ENCODE measurements at places on chromosomes 16 and 17. TPM values are rescaled to one million over a fixed set of nuclear protein-coding genes. Genes with fewer than 3 reads are reported as not detected.
A peak's percentile ranks its signal among the peaks of the same experiment; 100 is the strongest.

DNA sequence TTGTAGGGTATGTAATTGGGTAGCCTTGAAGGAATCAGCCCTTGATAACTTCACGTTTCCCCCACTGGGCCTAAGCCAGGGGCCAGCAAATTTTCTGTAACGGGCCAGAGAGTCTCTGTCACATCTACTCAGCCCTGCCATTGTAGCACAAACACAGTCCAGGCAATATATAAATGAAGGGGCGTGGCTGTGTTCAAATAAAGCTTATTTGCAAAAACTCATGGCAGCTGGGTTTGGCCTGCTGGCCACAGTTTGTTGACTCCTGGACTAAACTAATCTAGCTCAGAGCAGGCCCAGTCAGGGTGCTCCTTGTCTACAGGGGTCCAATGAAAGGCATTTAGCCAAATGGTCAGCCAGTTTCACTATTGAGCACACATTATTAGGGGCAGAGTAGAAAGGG is 141.6 kb downstream of the CCDC182 start:
- DNase-seq = no peak

- DNase-seq = no peak
These were observed 580 bp downstream of the TANC2 start for GRCh38 chr17:62966426-62967204.

KRT24 gene
- not detected for total RNA-seq

GRCh38 chr17:49353607-49354006 is 8.4 kb downstream of the ZNF652 start:
- DNase-seq = no peak

- DNase-seq = no peak
These were observed 46.7 kb downstream of the FOXL1 start for GRCh38 chr16:86625029-86625428.

DNA sequence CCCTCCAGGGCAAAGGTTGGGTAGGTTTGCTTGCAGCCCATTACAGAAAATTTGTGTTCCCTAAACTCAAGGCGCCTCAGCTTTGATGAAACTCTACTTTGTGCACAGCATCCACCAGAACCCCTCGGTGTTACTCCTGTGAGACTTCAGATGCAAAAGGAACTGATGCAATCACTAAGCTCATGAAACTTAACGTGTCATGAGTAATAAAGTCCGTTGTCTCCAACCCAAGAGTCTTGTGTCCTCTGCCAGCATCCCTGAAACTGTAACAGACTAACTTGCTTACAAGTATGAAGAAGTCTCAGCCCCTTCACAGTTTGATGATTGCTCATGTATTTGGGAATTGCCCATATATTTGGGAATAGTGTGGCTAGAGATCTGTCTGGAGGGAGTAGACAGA is 74.8 kb upstream of the MARCHF10 start:
- no peak for DNase-seq

DLG4 gene
- total RNA-seq = 11.3 TPM

DNA sequence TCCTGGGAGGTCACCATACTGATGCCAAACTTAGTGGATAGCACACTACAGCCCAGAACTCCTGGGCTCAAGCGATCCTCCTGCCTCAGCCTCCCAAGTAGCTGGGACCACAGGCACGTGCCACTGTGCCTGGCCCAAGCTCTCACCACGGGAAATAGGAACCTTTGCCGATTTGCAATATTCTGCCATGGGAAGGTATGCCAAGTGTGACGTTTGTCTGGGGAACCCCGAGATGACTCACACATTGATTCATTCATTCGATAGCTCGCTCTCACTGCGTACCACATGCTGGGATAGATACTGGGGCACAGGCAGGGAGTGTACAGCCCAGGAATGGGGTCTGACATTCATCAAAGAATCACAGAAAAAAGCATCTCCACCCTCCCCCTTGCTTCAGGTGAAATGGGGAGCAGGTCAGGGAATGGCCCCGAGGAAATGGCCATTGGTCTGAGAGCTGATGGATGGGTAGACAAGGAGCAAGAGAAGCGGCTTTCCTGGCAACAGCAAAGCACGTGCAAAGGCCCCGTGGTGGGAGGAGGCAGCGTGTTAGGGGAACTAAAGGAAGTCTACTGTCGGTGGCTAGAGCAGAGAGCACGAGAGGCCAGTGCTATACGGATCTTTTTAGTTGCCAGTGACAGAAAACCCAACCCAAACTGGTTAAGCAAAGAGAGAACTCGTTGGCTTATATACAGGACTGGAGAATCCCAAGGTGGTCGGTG is 44.1 kb downstream of the DNAH17 start:
- peak; percentile 26 for DNase-seq

PMFBP1 gene
- total RNA-seq = 0.21 TPM

DNA sequence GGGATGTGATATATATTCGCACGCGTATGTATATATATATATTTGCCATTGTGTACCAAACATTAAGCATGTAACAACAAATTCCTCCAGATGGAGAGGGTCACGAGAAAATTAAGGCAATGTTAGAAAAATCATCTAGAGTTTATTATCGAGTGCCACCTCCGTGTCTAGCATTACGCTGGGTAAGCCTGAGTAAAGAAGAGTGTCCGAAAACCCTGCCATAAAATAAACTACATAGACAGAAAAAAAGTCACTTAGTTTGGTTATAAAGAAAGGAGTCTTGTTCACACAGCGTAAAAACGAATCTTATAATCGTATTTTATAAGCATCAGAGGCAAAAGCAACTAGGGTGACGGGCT is 644 bp upstream of the RHOT1 start:
- no peak for DNase-seq

DNA sequence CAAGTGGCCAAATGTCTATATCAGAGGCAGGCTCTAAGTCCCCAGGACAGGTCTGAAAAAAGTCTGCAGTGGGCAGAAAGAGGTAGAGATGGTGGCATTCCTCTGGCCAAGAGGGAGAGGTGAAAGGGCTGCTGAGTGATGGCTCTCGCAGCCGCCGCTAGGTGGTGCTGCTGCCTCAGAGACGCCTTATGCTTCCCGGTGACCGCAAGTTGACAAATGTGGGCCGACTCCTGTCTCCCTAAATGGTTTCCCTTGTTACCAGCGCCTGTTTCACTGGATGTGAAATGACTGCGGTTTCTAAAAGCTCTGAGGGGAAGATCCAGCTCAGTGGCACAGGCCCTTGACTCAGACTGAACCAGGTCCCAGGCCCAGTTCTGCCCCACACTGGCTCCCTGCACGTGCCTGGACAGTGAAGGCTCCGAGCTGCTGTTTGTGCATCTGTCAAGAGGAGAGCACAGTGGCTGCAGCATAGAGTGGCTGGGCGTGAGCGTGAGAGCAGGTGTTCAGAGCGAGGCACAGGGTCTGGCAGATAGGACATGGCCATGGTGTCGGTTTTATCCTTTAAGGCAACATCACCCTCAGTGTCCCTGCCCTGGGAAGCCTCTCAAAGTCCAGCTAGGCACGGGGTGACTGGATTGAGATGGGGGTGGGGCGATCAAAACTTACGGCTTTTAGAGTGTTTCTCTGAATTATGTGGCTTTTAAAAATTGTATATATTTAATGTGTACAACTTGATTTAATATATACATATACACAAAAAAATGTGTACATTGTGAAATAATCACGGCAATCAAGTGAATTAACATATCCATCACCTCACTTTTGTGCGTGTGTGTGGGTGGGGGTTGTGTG is 19.9 kb downstream of the CLEC16A start:
- DNase-seq = no peak

- DNase-seq = no peak
These were observed 200.5 kb downstream of the ZFHX3 start for GRCh38 chr16:72847187-72848027.

GRCh38 chr16:87854907-87855683 is 14.2 kb downstream of the SLC7A5 start:
- no peak for DNase-seq

DNA sequence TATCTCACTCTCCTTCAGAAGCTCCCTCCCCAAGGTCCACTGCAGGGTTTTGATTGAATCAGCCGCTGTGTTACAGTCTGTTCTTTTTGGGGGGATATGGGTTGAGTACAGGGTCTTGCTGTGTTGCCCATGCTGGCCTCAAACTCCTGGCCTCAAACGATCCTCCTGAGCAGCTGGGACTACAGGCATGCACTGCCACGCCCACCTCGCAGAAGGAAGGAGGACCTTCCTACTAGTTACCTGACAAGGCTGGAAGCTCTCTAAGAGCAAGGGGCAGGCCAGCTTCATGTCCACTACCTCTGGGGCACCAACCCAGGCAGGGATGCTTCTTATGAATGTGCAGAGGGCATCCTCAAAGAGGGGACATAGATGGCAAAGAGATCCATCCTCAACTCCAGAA is 1.9 kb upstream of the MMP28 start:
- no peak for DNase-seq

DNA sequence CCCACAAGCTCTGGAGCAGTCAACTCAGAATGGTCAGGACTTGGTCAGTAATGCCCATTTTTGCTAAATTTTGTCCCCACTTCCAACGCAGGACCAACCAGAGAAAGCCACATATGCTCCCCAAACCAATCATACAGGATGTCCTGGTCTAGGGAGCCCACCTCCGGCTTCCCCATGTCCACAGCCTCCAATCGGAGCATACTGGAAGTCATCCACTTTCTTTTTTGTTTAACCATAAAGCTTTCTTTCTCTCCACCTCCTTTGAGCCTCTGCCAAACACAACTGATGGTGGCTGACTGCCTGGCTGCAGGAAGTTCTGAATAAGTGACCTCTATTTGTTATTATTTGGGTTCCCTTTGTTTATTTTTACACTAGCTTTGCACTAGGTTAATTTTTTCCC is 549.1 kb downstream of the WWOX start:
- no peak for DNase-seq

- peak; percentile 68 for DNase-seq
These were observed 8.2 kb downstream of the PLCD3 start for GRCh38 chr17:45123930-45124796.

GRCh38 chr17:41967141-41967920 is 736 bp downstream of the CNP start:
- DNase-seq = no peak

GRCh38 chr17:2192367-2193057 is 111.1 kb downstream of the SMG6 start:
- DNase-seq = peak; percentile 98

DNA sequence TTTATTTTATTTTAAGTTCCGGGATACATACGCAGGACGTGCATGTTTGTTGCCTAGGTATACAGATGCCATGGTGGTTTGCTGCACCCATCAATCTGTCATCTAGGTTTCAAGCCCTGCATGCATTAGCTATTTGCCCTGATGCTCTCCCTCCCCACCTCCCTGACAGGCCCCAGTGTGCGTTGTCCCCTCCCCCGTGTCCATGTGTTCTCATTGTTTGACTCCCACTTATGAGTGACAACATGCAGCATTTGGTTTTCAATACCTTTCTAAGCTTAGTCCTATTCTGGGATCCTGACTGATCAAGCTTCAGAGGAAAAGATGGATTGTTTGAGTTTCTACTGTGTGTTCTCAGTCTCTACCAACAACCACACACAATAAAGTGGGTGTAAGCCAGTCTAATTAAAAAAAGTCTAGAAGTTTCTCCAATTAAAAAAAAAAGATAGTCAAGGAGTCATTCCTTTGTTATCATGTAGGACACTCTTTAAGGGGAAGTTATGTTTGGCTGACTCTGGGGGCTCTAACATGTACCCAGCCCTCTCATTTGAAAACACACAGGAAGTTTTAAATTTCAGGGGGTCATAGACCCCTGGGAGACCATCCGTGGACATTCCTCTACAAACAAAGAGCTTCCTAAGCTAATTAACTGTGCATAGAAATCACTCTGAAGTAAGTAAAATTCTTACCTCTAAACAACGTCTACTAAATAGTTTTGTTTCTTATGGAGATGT is 66.3 kb upstream of the ADAMTS18 start:
- no peak for DNase-seq

PLEKHG4 gene
- total RNA-seq = 33.2 TPM

TRIM65 gene
- total RNA-seq = 32.6 TPM

GRCh38 chr17:6831661-6832263 is at the start of gene TEKT1:
Gene TEKT1 (minus strand): TSS chr17:6831729. CDS start chr17:6830376, 1,353 bp downstream.
- peak; percentile 19 for DNase-seq

DNA sequence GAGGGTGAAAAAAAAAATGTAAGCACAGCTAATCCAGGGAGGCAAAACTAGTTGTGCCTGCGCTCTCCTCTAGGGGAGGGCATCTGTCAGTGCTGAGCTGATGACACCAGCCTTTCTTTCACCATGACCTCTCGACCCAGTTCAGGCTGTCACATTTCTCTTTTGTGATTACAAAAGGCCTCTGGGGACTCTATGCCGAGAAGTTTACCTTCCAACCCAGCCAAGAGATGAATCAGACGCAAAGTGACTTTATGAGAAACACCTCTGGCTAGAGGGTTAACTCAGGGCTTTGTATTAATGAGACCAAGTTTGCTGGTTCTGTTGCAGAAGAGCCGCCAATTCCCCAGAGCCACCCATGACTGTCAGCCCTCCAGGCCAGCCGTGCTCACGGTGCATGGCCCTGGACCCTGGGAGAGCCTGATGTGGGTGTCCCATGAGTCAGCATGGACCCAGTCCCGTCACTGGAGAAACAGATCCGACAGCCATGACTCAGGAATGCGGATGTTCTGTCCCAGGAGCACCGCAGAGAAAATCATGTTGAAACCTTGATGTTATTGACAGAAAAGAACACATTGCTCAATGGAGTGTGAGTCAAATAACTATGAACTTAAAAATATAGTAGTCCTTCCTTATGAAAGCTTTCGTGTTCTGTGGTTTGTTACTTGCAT is 437.2 kb downstream of the HS3ST3B1 start:
- no peak for DNase-seq

DNA sequence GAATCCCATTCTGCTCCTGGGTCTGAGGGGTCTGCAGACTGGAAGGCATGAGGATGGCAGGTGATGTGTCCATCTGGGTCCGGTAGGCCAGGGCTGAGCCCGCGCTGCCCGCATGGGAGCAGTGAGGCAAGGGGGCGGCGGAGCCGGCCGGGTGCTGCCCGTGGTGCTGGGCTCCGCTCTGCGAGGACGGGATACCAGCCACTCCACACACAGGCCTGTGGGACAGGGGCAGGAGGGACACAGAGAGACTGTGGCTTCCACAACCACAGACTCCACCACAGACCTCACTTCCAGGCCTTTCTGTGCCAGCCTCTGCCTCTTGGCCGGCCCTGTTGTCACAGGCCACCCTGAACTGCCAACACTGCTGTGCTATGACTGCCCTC is 25.4 kb downstream of the MAP1LC3B start:
- no peak for DNase-seq

DNA sequence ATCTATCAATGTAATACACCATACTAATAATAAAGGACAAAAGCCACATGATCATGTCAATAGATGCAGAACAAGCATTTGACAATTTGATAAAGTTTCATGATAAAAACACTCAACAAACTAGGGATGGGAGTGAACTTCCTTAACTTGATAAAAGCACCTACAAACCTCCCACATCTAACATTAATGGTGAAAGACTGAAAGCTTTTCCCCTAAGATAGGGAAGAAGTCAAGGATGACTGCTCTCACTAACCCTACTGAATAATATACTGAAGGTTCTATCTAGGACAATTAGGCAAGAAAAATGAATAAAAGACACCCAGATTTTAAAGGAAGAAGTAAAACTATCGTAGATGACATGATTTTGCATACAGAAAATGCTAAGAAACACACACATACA is 10.4 kb upstream of the DYNLL2 start:
- no peak for DNase-seq

GRCh38 chr17:72456075-72456474 is 335.3 kb downstream of the SOX9 start:
- DNase-seq = no peak

GRCh38 chr17:71329310-71330098 is 791.3 kb upstream of the SOX9 start:
- no peak for DNase-seq

ZPBP2 gene
- total RNA-seq = not detected
